A673 (cell line): ENCODE measurements at places on chromosomes 13 and 19.

GRCh38 chr19:44817725-44818465 lies 9.0 kb downstream of the BCAM start:
- DNase-seq, result no peak

DNA sequence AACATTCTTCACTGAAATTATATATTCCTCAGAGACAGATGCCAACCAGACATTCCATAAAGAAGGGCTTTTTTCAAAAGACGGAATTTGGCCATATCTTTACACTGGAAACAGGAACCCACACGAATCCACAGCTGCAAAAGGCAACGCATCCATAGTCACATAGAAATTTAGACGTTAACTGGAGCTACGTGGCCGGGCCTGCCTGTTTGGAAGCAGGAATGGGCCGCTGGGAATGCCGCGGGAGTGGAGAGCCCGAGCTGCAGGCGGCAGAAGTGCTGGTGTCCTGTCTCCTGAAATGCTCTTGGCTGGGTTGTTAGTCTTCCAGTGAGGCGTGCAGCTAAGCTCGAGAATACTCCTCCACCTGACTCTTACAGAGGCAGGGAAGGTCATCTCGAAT lies 122.2 kb downstream of the KL start:
- DNase-seq, result no peak

DNA sequence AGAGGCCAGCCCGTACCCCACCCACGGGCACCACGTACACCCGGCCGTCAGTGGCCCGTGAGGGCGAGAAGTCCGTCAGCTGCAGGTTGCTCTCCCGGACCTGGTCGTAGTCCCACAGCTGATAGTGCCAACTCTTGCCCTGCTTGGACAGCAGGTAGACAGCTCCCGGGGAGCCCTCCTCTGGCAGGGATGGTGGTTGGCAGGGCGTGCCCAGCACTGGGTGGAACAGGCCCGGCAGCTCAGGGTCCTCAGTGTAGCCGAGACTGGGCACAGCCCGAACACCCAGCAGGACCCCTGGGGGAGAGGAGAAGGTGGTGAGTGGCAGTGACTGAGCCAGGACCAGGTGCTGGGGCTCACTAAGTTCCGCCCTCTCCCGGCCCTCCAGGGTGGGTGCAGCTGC lies 7.8 kb downstream of the ACTMAP start:
- DNase-seq, result no peak

- no peak for DNase-seq
Measured at GRCh38 chr13:24042710-24043440, 117.6 kb upstream of the SPATA13 start.

DNA sequence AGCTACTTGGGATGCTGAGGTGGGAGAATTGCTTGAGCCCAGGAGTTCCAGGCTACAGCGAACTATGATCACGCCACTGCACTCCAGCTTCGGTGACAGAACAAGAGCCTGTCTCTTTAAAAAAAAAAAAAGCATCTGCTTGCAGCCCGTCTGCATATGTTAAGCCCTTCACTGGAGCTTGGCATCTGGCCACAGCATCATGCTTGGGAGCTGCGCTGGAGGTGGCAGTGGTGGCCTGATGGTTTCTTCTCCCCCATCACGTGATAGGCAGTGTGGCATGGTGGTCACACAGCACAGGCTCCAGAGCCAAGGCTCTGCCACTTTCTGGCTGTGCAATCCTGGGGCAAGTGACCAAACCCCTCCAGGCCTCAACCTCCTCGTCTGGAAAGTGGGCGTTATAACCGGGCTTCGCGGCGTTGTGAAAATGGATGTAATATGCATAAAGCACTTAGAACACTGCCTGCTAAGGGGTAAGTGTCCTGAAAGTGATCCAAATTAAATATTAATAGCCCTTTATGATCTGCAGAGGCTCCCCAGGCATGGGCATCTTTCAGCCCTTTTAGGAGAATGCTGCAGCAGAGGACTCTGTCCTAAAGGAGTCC lies 24.4 kb downstream of the MARK4 start:
- DNase-seq, result peak; percentile 87

DNA sequence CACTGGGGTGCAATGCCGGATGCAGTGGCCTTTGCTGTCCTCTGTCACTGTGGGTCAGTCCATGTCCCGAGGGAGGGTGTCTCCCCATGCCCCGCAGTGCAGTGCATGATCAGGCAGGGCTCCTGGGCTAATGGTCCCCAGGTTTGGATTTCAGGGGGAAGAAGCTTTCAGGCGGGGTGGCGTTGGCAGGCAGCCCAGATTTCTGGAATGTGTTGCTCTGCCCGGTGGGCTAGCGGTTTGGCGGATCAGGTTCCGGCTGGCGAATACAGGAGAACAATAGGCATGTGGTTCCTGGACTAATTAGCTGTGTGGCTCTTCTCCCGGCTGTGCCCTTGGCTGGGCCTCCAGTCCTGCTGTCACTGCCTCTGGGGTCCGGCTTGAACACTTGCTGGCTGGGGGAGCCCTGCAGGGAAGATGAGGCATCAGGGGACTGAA lies 141.3 kb downstream of the FGF9 start:
- DNase-seq, result peak; percentile 44

DNA sequence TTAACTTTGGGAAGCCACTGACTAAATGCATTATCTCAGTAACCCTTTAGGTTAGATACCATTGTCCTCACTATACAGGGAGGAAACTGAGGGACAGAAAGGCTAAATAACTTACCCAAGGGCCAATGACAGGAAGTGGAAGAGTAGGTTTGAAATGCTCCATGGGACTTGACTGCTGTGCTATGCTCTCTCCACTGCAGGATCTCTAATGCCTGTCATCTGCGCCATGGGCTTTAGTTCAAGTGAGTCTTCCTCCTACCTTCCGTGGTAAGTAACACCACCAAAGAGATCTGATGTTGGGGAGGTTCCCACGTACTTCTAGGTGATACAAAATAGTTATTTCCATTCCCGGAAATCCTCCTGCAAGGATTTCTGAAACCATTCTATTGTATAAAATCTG lies 3.7 kb downstream of the DLEU7 start:
- no peak for DNase-seq
